Brain pericyte (primary cell): ENCODE measurements at places on chromosomes 6 and 20.

- DNase-seq = no peak
Observed at GRCh38 chr6:18323935-18324705, 59.8 kb upstream of the DEK start.

- no peak for DNase-seq
Observed at GRCh38 chr6:133132466-133132971, 108.6 kb upstream of the EYA4 start.

DNA sequence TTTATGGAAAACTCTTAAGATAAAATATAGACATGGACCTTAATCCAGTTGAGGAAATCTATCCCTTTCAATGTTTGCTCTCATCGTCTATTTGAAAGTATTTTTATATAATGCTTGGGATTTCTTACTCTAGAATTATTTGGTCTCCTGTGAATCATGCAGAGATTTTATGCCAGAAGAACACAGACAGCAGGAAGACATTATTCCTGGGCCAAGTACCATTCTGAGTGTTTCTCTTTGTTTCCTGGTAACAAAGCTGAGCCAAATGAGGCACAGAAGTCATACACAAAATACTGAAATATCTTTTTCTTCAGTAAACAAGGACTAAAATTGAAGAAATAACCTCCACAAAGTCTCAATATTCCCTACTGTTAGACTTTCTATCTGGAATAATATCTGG lies 538.2 kb upstream of the EYS start:
- no peak for DNase-seq

- DNase-seq = no peak
Observed at GRCh38 chr20:57746832-57747404, 37.1 kb upstream of the PMEPA1 start.

- peak; percentile 47 for DNase-seq
Observed at GRCh38 chr6:153092082-153093013, 38.7 kb downstream of the RGS17 start.

DNA sequence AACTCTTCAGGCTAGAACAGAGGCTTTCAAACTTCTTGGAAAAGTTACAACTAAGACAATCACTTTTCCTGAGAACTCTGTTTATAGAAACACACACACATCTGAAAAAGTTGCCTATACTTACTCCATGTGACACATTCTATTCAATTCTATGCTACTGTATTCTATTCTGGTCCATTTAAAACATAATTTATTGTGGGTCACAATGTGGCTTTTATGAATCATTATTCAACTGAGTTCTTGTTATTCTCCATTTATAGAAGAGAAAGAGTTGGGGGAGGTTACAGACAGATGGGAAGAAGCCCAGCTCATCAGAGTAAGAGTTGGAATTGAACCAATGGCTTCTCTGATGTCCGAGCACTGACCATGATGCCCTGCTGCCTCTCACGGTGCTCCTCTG lies 21.6 kb upstream of the BCAS1 start:
- no peak for DNase-seq

DNA sequence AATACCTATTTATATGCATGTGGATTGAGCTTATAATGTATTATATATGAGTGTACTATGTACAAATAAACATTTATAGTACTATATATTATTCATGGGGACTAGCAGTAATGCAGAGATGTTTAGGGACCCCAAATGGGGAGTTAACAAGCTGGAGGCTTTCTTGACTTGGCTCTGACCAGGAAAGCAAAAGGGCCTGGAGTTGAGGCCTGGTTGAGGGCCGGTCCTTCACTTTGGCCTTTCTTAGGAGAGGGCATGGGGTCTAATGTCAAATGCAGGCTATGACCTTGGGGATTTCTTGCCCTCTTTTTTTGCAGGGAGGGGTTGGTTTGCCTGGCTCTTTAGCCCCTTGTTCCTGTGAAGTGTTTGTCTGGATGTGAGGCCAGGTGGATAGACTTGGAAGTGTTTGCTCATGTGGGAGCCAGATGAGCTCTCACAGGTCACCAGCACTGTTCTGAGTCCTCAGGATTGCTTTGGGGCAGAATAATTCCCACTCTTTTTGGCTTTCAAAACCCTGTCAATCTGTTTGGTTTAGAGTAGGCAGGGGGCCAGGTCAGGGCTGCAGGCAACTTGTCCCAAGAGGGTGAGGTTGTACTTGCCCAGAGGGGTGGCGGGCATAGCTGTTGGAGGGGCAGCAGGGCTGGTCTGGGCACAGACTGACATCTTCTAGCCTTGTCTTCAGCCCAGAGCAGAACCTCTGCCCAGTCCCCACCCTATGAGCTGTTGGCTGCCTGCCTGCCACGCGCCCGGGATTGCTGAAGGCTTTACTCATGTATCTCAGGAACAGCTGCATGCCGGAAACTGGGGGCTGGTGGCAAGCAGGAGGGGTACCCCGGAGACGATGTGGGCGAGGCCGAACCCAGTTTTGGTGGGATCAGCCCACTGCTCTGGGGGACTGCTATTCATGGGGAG lies 14.6 kb downstream of the TJAP1 start:
- DNase-seq = no peak

GRCh38 chr20:13259921-13260320 lies 38.8 kb downstream of the ISM1 start:
- DNase-seq = no peak
